Right ventricle myocardium inferior (tissue), 1 donor: ENCODE measurements at places on chromosomes 16 and 17.

GRCh38 chr16:842061-842476 is 41.5 kb upstream of the GNG13 start:
- peak; percentile 37 for DNase-seq

DNA sequence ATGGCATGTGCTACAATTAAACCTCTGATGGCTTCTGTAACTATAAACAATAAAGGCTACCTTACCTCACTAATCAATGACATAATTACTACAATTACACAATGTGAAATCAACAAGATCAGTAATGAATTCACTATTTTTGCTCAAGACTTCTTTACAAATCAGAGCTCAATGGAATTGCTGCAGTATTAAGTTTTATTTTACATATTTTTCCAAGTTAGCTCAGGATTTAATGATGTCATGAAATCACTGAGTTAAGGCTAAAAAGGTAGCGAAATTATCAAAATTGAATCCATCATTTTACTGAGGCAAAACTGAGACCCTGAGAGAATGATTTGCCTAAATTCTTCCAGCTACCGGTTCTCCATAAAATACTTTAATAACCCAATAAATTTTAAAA is 21.8 kb downstream of the ABCA5 start:
- DNase-seq = no peak

DNA sequence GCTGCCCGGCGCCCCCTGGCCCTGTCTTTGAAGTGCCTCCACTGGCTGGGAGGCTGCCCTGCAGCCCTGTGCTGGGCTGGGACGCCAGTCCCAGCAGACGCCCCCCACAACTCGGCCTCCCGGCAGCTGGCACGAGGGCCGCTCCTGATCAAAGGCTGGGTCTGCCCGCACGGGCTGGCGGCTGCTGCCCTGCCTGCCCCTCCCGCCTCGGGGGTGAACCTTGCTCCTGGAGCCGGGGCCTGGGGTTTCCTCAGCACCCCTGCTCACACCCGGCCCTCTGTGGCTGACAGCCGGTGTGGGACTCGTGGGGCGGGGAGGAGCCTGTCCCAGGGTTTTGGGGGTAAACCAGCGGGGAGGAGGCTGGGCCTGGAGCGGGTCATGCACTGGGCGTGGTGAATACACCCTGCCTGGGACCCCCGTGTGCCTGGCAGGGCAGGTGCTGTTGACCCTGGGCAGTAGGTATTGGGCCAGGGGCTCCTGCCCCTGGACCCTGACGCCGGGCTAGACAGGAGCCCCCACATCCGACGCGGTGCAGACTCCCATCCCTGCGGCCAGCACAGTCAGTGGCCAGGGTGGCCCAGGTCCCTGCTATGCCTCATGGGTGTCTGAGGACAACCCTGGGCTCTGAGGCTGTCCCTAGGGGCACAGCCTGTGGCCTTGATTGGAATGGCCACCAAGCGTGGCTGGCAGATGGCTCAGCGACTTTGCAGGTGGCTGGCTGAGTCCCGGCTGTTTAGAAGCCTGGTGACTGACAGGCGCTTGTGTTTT is 21.7 kb downstream of the CENPX start:
- no peak for DNase-seq

DNA sequence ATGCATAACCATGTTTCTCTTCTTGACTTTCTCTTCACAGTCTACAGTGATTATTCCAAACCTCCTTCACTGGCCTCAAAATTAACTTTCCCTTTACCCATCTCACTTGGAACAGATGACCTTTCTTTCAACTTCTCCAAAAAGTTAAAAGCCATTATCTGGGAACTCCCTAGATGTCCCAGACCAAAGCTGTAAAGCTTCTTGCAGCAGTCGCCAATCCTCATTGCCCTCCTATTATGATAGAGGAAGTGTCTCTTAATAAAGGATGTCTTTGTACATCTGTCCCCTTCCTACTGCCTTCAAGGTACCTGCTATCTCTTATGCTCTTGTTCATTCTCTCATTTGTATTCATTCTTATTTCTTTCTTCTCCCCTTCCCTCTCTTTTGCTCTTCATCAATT is 127.5 kb downstream of the MRTFB start:
- no peak for DNase-seq

DNA sequence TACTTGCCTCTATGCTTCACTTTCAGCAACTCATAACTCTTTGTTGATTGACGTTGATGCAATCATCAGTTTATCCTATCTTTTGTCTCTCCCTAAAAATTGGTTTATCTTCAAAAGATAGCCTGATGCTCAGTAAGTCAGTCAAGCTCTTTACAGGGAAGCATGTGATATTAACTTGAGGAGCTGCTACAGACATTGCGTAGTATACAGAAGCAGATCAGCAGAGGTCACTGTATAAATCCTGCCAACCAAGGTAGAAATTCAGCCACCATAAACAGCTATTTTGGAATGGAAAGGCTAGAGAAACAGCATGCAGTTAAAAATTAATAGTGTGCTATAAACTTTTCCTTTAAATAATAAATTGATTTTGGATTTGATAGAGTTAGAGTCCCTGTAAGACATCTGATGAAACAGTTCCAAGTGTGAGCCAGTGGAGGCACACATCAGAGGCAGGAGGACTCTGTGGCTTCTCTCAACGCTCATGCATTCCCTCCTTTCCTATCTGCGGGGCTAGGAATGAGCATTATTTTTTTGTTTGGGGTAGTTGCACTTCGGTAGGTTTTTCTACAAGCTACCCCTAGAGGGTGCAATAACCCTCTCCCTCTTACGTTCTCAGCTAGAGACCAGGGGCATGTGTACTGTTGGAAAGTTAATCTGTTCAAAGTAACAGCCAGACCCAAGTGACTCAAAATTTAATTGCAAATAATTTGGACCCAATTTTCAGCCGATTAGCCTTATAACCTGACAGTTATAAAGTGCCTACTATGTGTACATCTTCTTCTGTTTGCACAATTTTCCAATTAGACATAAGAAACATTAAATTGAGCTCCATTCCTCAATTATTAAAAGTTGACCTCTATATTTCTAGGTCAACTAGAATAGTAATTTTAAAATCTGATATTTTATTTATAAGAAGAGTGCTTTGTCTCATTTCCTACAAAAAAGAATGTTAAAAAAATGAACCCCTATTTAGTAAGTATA is 647.7 kb upstream of the SOX9 start:
- no peak for DNase-seq

- no peak for DNase-seq
Measured at GRCh38 chr17:21075739-21076085, 32.9 kb upstream of the USP22 start.

DNA sequence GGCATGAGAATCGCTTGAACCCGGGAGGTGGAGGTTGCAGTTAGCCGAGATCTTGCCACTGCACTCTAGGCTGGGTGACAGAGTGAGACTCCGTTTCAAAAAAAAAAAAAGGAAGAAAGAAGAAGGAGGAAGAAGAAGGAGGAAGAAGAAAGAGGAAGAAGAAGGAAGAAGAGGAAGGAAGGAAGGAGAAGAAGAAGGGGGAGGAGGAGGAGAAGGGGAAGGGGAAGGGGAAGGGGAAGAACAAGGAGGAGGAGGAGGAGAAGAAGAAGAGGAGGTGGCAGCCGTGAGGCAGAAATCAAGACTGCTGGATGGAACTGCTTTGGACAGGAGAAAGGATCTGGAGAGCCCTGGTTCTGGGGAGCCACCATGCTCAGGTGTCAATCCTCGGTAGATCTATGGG is 29.7 kb upstream of the PEMT start:
- no peak for DNase-seq

DNA sequence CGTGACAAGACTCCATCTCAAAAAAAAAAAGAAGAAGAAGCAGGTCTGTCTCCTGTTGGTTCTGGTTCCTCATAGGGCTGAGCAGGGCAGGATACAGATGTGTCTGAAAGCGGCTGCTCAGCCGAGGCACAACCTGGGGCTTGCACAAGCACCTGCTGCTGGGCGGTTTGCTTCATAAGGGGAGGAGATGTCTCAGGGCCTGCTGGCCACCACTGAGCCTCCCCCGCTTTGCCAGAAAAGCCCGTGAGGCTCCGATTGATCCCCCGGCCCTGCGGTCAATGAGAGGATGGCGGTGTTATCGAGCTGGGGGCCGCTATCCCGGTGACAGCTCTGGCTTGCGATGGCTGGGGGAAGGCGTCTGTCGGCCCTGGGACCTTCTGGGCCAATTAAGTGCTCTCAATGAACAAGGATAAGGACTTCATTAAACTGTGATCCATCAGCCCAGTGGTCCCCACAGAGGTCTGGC is 162.0 kb downstream of the SDK2 start:
- DNase-seq = no peak

DNA sequence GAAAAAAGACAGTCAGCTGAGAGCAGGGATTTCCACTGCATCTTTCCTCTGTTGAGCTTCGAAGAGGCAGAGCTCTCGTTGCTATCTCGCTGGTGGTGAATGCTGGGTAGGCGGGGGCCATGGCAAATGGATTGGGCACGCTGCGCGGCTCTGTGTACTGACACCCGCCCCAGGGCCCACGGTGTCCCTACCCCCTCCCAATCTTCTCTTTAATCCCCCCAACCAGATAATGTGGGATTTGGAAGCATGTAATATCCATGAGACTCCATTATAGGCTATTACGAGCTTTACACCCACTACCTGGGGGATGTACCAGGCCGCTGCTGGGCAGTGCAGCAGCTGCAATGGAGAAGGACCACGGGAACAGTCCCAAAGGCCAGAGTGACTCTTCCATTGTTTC is 8.3 kb downstream of the PIPOX start:
- DNase-seq = no peak

GRCh38 chr16:63223851-63224250 is 1187.6 kb upstream of the CDH8 start:
- DNase-seq = no peak

GRCh38 chr16:4698321-4699045 is 5.1 kb downstream of the NUDT16L1 start:
- DNase-seq = no peak

- DNase-seq = no peak
Measured at GRCh38 chr16:56916571-56917403, 15.2 kb upstream of the HERPUD1 start.

DNA sequence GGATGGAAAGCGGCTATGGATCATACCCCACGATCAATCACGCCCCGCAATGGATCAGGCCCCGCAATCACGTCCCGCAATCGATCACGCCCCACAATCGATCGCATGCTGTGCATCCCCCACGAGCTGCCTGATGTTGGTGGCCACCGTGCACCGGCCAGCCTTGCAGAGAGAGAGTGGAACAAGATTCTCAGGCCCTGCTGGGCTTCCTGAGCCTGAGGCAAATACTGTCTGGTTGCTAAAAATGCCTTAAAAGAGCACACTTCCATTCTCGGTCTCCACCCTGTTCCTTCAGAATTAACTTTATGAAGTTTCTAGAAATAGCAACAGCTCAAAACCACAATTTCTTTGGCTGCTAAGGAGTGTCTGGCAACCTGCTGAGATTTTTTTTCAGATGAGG is 81.5 kb downstream of the VPS53 start:
- DNase-seq = no peak

DNA sequence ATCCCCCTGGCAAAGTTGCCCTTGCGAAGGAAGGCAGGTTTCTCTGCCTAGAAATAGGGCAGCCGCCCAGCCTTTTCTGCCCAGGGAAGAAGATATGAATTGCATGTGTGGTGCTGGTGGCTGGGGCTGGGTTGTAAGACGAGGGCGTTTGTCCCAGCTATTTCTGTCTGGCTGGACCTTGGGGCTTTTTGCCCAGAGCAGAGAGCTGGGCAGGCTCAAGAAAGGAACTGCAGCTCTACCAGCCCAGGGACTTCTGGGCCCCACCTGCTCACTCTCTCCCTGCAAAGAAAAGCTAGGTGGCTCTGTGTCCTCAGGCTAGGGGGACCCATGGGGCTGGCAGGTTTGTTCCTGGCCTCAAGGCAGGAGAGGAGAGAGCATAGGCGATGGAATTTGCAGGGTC is 586 bp downstream of the CACNG1 start:
- DNase-seq = no peak

- DNase-seq = peak; percentile 71
Measured at GRCh38 chr16:70430667-70431536, 8.0 kb downstream of the ST3GAL2 start.

- DNase-seq = no peak
Measured at GRCh38 chr17:40950176-40950575, 12.7 kb upstream of the KRT23 start.

GRCh38 chr16:66379571-66379941 is 13.1 kb downstream of the CDH5 start:
- no peak for DNase-seq

GRCh38 chr17:57881143-57881542 is 31.3 kb upstream of the MRPS23 start:
- no peak for DNase-seq

- no peak for DNase-seq
Measured at GRCh38 chr17:49214676-49215360, 4.3 kb downstream of the ABI3 start.

- no peak for DNase-seq
Measured at GRCh38 chr17:67026341-67026740, 18.0 kb upstream of the CACNG1 start.

- no peak for DNase-seq
Measured at GRCh38 chr17:71331754-71332325, 789.0 kb upstream of the SOX9 start.

DNA sequence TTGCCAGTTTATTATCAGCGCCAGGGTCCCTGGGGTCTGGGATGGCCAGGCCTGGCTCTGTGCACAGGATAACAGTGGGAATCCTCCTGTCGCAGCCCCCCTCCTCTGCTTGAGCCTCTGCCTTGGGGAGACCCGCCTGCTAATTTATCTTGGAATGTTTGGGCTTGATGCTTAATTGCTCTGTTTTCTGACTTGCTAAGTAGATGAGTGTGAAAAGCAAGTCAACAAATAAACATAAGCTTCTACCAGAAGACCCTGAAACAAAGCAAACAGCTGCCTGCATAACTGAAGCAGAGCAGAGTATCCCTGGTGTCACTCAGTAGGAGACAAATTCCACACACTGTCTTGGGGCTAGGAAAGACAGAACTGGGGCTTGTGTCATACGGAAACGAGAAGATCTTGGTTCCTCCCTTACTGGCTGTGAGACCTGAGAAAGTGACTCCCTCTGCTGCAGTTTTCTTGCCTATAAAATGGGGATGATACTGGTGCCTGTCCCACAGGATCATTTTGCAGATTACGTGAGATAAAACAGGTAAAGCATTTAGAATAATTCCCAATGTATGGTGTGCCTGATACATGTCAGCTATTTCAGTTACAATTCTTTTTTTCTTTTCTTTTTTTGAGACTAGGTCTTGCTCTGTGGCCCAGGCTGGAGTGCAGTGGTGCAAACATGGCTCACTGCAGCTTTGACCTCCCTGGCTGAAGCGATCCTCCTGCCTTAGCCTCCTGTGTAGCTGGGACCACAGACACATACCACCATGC is 44.8 kb upstream of the IRX3 start:
- no peak for DNase-seq

GRCh38 chr16:13935408-13935807 is 15.5 kb downstream of the ERCC4 start:
- DNase-seq = no peak

GRCh38 chr17:27473748-27474609 is 17.7 kb downstream of the KSR1 start:
- DNase-seq = no peak
